Umbilical cord (tissue), 2 donors: ENCODE measurements at places on chromosomes 3 and 15. TPM values are rescaled to one million over a fixed set of nuclear protein-coding genes. Genes with fewer than 3 reads are reported as not detected.

- peak; percentile 17 for DNase-seq
These were observed 150.5 kb upstream of the LRRFIP2 start for GRCh38 chr3:37324850-37325321.

- no peak for DNase-seq
These were observed 23.1 kb downstream of the EOMES start for GRCh38 chr3:27699067-27699466.

Gene HOMER2
- 59.0 TPM for total RNA-seq

Gene RLBP1
- total RNA-seq = not detected

DNA sequence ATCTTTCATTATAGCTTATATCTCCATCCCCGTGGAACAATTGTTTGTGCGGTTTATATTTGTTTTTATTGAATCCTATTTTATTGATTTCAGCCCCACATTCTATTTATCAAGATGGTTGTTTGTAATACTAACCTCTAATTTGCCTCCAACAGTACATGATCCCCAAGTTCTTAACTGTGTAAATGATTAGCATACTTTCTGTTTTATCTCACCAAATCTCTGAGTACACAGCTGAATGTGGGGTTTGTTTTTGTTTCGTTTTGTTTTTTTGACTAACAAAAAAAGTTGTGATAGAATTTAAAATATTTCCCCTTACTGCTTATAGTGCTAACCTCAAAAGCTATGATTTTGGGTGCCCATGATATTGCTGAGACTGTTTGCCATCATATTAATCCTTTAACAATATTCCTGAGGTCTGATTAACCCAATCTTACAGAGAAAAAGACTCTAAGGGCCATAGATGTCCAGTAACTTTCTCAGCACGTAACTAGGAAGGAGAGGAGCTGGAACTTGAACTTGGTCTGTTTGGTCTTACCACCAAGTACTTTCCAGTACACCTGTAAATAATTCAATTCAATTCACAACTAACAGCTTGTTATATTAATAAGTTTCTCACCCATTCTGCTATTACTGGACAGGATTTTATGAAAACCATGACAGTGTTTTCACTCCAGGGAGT, 789.8 kb downstream of the TUSC7 start:
- DNase-seq = no peak

DNA sequence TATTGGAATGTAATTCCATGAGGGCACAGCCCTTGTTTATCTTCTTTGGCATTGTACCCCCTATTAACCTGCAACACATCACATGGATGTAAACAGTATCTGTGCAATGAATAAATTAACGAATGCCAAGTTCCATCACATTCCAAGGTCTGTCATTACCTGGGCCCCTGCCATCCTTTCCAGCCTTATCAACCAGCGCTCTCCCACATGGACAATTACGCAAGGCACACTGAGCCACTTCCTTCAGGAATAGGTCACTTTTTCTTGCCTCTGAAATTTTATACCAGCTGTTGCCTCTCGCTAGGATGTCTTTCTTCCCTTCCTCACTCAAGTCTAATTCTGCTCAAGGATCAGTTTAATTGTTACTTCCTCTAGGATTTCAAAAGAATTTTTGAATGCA, 1051.8 kb upstream of the CFAP20DC start:
- DNase-seq = no peak

Gene CHRM5
- 4.6 TPM for total RNA-seq

GRCh38 chr3:122253581-122253980, 70.1 kb downstream of the CASR start:
- DNase-seq = no peak

DNA sequence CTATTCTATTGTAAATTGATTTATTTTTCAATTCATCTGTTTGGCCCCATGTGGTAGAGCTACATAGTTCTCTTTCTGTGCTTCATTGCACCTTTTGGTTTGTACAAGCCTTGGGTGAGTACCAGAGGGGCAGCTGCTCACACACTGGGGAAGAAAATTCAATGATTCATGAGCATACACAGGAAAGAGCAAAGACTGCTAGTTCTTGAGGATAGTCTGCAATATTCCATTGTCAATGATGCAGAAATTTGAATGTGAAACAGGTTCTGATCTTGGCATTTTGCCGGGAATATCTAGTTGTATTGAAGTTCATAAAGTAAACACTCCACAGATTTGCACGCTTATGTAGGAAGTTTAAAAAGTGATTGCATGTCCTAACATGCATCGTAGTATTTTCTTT, 304.6 kb downstream of the NAALADL2 start:
- DNase-seq = no peak
